ENCODE measurements at places on chromosomes 5 and 9. TPM values are rescaled to one million over a fixed set of nuclear protein-coding genes. Genes with fewer than 3 reads are reported as not detected.

- DNase-seq: no peak
These were observed 810.6 kb downstream of the TLE4 start for GRCh38 chr9:80382211-80382891.

Gene FAXDC2
- total RNA-seq: 20.0 TPM

DNA sequence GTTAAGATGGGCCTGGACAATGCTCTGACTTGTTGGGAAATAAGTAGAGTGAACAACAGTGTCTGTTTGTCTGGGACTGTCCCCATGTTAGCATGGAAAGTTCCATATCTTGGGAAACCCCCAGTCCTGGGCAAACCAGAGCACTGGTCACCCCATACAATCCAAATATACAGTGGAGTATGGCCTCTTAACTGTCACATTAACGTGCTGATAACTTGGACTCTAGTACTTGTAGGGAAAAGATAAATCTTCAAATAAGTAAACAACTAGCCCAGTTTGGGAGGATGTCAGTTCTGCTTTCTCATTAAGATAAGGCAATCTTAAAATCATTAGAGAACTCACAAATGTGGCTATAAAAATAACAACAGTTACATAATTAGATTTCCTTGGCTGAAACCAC is 47.6 kb upstream of the JAK2 start:
- no peak for DNase-seq

DNA sequence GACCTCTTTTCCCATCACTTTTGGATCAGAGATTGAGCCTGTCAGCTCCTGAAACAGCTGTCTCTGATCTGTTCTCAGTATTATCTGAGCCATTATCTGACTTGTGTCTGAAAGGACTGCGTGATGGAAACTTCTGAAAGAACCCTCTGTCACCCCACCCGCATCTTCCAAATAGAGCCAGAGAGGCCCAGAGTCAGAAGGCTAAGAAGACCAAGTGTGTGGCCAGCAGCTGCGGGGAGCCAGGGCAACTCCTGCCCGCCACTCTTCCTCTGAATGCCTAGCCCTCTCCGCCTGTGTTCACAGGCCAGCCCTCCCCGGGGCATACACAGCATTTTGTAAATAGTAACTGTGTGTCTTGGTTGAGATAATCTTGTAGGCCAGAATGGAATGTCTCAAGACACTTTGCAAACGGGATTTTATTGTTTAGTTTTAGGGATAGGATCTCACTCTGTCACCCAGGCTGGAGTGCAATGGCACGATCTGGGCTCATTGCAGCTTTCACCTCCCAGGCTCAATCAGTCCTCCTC is 92.7 kb downstream of the AOPEP start:
- DNase-seq: no peak

GRCh38 chr9:29325894-29326293 is 1752.6 kb upstream of the C9orf72 start:
- no peak for DNase-seq

GRCh38 chr9:21813575-21814473 is 11.4 kb downstream of the MTAP start:
- no peak for DNase-seq

DNA sequence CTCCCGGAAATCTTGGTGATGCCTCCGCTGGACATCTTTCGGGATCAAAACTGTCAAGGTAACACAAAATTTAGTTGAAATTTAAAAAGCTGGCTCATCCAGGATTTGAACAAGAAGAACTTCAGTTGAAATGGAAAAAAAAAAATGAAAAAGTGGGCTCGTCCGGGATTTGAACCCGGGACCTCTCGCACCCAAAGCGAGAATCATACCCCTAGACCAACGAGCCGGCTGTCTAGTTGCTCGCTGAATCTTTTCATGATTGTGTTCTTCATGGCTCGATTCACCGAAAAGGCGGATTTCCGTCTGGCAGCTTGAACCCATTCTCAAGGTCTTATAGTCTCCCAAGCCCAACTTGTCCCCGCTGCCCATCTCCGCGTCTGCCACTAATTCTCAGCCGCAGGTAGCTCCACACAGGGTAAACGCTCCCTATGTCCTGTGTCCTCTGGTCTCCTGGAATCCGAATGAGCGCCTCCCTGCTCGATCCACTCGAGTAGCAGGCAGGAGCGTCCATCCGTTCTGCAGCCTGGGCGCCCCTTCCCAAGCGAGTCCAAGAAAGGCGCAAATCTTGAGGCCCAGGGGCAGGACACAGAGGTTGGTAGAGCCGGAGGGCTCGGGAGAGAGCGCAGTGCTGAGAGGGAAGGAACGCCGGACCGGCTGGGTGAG is 16.2 kb downstream of the TRIM7 start:
- DNase-seq: peak; percentile 81

- no peak for DNase-seq
These were observed 15.6 kb upstream of the BICD2 start for GRCh38 chr9:92780206-92780605.

DNA sequence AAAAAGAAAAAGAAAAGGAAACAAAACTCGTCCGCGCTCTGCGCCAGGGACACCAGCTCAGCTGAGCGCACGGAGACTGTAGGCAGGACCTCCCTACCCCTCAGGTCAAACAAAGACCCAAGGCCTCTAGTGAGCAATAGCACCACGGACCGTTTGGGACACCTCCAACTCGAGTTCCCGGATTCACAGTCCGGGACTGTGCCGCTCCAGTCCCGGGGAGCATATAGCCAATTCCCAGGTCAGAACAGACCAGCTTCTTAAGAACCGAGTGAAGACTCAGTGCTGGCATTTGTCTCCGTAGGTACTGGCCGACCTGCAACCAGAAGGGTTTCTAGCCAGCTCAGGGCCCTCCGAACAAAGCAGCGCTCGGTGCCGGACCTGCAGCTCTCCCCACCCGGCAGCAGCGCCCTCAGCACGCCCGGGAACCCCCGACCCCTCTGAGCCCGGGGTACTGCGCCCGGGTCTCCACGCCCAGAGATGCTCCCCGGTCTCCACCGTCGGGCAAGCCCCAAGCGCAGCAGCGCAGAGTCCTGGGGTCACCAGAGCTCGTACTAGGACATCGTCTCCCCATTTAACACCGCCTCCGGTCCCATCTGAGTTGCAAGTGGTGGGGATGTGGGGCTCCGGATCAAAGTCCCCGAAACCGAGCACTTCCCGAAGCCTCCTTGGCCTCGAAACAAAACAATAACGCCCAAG is 591 bp downstream of the ABCA1 start:
- DNase-seq: peak; percentile 68

DNA sequence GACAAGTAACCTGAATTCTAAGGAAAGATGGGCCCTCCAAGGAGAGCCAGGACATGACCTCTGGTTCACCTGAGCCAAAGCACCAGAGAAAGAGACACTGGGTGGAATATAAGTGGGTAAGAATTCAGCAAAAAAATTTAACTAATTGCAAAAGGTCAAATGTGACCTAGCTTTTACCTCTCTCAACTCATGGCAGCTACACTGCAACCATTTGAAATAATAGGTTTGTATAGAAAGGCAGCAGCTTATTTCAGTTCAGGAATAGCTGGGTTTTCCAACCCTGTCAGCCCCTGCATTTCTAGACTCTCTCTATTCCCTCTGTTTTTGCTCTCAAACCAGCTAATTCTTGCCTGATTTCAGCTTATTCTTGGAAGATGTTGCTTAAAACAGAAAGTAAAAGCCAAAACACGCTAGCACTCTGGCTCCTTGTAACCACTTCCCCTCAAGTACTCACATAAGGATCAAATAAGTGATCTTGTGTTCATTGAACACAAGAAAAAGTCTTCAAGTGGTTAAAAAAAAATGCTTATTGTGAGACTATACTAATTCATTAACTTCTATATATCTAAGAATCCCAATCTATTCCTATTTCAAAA is 101.1 kb upstream of the NR4A3 start:
- no peak for DNase-seq

DNA sequence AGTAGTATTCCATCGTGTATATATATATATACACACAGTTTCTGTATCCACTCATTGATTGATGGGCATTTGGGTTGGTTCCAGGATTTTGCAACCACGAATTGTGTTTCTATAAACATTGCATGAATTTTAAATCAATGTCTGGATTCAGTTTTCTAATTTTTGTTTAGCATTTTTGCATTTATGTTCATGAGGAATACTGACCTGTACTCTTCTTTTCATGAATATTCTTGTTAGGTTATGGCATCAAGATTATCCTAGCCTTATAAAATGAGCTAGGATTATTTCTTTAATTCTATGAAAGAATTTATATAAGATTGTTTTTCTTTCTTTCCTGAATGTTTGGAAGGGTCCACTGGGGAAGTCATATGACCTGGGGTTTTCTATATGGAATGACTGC is 35.3 kb upstream of the TMEM215 start:
- no peak for DNase-seq

DNA sequence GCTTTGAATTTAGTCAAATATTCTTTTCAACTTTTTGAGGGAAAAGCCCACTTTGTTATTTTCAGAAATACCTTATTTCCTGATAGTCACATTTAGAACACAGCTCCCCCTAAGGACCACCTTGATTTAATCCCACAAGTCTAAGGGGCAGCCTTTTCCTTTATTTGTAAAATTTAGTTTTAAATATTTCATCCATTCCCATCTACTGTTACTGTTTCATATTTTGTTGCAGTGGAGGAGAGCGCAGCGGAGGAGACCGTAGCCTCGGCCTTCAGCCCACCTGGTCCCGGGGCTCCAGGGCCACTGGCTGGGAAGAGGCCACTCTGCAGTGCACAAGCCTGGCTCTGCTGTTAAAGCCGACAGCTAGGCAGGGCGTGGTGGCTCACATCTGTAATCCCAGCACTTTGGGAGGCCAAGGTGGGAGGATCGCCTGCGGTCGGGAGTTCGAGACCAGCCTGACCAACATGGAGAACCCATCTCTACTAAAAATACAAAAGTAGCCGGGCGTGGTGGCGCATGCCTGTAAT is 19.6 kb downstream of the LPCAT1 start:
- DNase-seq: no peak
